ENCODE measurements at places on chromosomes 4 and X.

DNA sequence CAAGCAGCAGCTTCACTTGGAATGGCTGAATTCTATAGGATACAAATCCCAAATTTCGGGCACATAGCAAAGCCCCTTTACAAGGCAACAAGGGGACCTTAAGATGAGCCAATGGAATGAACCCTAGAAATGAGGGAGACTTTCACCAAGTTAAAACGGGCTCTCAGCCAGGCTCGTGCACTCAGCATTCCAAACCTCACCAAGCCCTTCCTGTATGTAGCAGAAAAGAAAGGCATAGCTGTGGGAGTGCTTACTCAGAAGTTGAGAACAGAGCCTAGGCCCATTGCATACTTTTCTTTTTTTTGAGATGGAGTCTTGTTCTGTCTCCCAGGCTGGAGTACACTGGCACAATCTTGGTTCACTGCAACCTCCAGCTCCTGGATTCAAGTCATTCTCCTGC is 10.8 kb upstream of the HERC5 start:
- no peak for DNase-seq

- DNase-seq = no peak
Observed at GRCh38 chrX:110317061-110317819, 645 bp downstream of the AMMECR1 start.

DNA sequence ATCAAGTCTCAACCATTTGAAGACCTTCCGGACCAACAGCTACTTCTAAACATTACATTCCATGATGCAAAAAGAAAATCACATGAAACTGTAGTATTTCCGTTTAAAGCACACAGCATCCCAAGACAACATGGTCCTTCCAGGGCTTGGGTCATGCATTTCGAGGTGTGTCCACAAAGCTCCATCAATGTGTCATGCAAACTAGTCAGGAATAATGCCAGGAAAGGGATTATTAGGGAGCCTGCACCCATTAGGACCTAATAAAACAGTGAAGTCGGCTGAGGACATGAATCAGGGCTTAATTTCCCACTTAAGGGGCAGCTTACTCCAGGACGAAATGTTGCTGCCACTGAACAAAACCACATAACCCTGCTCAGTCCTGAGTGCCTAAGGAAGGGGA is 177.9 kb downstream of the TSPAN5 start:
- DNase-seq = no peak

DNA sequence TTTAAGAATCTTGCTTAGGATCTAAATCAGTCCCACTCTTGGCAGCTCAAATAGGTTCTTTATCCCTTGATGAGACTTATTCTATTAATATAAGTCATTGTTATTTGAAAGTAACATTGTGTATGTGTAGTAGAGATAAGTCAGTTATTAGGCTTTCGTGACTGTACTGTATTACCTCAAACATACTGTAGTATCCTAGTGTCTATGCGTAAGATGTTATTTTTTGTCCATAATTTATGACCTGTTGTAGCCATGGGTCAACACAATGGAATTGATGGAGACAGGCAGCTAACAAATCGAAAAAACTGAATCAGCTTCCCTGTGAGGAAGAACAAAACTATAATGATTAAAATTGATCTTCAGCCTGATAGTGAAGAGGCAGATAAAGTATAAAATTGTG is 41.8 kb downstream of the CLCN3 start:
- no peak for DNase-seq

- no peak for DNase-seq
Observed at GRCh38 chr4:74537459-74537858, 92.5 kb downstream of the AREG start.

Measured in Jurkat, Clone E6-1 (cell line).